ENCODE measurements at places on chromosomes 13 and 19.

DNA sequence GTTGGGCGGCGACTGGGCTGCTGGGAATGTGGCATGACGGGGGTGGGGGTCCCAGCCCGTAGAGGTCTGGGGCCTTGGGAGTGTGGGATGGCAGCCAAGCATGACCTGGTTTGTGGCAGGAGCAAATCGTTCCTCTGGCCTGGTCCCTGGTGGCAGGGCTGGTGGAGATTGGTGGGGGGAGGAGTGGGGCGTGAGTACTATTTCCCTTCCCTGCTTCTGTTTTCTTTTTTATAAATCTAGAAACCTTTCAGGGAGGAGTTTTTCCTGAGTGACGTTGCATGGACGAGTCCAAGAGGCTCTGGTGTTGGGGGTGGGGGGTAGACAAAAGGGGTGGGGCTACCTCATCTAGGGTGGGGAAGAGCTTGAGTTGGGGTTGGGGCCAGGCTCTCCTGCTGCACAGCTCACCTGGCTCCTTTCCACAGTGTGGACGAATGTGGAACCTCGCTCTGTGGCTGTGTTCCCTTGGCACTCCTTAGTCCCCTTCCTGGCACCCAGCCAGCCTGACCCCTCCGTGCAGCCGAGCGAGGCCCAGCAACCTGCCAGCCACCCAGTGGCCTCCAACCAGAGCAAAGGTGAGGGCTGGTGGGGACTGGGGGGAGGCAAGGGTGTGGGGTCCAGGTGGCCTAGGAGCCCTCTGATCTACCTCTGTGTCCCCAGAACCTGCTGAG is 15.4 kb upstream of the PRR19 start:
- no peak for DNase-seq

DNA sequence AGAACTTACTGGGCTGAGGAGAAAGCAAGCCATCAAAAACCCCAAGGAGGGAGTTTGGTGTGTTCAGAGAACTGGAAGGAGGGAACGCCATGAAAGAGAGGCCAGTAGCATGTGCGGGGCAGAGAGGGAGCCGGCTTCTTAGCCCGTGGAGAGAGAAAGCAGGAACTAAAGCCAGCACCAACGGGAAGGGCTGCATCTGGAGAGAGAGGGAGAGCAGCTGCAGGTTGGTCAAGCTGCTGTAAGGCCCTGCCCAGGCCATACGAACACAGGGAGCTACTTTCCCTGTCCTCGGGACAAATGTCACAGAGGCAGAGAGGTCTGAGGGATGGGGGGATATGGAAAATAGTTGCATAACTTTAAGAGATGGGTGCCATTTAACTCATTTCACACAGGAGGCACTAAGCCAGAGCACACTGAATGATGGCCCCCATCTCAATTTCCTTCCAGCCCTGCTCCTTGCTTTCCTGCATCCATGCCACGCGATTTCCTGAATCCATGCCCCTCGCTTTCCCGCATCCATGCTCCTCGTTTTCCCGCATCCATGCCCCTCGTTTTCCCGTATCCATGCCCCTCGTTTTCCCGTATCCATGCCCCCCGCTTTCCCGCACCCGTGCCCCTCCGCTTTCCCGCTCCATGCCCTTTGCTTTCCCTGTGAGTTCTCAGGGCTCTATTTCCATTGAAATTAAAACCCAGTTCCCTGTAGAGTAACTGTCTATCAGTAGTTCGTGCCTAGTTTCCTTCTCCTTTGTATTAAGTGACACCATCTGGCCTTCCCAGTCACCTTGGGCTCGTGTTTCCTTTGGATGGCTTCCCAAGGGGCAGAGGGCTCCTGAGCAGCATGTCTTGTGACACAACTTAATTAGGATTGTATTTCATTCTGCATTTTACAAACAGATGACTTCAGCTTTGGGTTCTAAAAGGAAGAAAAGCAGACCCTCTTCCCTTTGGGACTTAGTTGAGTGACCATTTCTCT is 31.5 kb upstream of the TPT1 start:
- no peak for DNase-seq

- peak; percentile 70 for DNase-seq
Measured at GRCh38 chr19:13104360-13104847, 1.7 kb upstream of the LYL1 start.

GRCh38 chr19:18282021-18282787 is 782 bp upstream of the JUND start:
- no peak for DNase-seq

DNA sequence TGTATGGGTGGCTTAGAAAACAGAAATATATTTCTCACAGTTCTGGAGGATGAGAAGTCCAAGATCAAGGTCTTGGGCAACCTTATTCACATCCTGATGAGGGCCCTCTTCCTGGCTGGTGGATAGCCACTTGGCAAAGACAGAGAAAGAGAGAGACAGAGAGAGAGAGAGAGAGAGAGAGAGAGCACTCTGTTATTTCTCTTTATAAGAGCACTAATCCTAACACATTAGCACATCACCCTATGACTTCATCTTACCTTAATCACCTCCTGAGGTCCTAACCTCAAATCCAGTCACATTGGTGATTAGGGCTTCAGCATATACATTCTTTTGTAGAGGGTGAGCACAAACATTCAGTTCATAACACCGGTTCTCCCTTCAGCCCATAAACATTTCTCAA is 430.3 kb downstream of the EFNB2 start:
- no peak for DNase-seq

DNA sequence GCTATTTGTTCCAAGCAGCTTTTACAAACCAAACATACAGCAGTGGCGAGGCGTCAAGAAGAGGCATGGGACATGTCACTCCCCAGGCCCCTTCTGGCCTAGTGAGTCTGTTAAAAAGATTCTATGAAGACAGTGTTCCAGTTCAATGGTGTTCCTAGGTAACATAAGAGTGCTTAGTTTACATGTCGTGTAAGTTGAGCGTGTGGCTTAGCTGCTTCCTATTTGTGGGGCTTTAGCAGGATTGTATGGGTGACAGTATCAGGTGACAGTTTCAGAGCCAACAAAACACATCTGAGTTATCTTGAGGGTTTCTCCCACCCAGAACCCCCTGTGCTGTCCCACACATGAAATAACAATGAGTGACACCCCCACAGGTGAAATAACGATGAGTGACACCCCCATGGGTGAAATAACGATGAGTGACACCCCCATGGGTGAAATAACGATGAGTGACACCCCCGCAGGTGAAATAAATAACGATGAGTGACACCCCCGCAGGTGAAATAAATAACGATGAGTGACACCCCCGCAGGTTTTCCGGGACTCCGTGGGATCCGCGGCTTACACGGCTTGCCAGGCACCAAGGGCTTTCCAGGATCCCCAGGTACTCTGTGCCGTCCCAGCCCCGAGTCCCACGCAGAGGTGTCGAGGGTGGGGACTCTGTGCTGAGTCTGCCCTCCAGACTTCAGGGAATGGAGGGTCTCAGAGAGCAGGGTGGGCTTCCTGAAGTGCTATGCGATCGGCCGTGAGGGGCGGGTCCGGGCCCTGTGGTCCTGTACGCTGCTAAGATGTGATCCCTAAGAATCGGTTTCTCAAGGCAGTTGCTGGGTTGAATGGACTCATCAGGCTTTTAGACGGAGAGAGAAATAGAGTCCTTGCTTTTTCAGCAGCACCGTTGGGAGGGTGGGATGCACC is 68.6 kb downstream of the RAB20 start:
- DNase-seq = no peak

- DNase-seq = no peak
Measured at GRCh38 chr19:16525751-16526481, 16.3 kb downstream of the CHERP start.

DNA sequence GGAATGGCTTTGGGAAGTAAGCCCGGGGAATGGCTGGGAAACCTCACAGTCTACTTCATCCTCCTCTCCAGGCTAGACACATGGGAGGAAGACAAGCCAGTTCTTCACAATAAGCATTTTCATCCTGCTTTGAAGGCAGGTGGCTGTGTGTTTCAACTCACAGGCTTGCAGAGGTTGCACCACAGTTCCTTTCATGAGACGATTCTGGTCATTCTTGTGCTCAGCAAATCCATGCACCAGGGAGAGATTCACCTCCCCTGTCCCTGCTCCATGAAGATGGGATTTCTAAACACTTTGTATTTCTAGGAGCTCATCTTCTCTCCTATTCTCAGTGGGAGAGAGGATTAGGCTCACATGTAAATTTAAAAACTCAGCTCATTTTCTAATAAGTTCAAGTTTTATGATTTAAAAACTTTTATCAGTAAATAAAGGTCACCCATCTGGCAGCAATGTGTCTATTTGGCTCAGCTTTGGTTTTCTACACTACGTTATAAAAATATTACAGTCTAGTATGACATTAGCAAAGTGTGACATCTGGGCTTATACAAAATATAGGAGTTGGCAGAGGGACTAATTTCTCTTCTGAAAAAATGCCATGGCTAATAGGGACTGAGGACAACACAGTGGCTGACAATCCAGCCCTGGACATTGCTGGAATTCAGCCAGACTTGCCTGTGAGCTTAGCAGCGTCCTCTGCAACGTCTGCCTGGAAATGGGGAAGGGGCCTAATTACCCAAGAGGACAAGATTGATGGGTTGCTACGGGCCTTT is 283.2 kb upstream of the SLC10A2 start:
- no peak for DNase-seq

GRCh38 chr13:103157016-103157415 is 90.8 kb upstream of the SLC10A2 start:
- DNase-seq = no peak

- no peak for DNase-seq
Measured at GRCh38 chr13:101552286-101552685, 99.8 kb downstream of the ITGBL1 start.

DNA sequence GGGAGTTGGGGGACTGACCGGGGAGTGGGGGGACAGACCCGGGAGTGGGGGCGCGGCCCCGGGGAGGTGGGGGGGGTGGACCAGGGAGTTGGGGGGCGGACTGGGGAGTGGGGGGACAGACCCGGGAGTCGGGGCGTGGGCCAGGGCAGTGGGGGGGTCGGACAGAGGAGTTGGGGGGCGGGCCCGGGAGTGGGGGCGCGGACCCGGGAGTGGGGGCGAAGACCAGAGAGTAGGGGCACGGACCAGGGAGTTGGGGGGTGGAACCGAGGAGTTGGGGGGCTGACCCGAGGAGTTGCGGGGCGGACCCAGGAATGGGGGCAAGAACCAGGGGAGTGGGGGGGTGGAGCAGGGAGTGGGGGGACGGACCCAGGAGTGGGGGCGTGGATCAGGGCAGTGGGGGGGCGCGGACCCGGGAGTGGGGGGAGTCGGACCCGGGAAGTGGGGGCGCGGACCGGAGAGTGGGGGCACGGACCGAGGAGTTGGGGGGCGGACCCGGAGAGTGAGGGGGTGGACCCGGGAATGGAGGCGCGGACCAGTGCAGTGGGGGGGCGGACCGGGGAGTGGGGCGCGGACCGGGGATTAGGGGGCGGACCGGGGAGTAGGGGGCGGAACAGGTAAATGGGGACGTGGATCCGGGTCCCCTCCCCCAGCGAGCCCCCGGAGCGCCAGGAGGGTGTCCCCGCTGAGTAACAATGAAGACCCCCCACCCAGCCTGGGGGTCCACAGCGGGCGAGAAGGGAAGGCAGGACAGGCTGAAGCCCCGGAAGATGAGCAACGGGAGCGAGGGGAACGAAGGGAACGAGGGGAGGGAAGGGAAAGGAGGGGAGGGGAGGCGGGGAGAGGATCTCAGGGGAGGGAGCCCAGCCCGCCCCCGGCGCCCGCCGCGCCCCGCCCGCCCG is 589 bp downstream of the R3HDM4 start:
- DNase-seq = no peak

- DNase-seq = no peak
Measured at GRCh38 chr13:47945738-47946137, 55.3 kb downstream of the SUCLA2 start.

All from T-helper 1 cell (primary cell).